Ovary (tissue), 10 donors: ENCODE measurements at places on chromosomes 11 and 22. TPM values are rescaled to one million over a fixed set of nuclear protein-coding genes. Genes with fewer than 3 reads are reported as not detected.

DNA sequence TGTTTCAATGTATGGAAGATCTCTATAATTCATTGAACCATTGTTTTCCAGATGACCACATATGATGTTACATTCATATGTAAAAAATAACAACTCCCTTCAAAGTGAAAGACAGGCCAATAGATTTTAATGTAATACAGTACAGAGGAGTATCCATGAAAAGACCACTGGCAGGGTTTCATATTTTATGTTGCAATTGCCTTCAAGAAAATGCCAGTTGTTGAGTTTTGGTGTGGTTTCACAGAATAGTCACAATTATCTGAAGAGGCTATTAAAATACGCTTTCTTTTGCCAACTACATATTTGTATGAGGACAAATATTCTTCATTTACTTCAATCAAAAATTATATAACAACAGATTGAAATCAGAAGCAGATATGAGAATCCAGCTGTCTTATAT is 14.3 kb downstream of the AMOTL1 start:
- no peaks in the 10 kb centered on the region for H3K36me3 ChIP-seq
- H3K4me1 ChIP-seq, result peaks cover 2% of the 10 kb centered on the region
- H3K27me3 ChIP-seq, result no peaks in the 10 kb centered on the region
- H3K4me3 ChIP-seq, result no peak overlapping the region
- no peak for DNase-seq
- no peak overlapping the region for H3K27ac ChIP-seq

GRCh38 chr11:125211948-125212340 is 47.4 kb downstream of the PKNOX2 start:
- no peaks in the 10 kb centered on the region for H3K27me3 ChIP-seq
- no peak for DNase-seq
- H3K4me3 ChIP-seq, result no peak overlapping the region
- no peak overlapping the region for H3K27ac ChIP-seq

KDM4E gene
- total RNA-seq, result not detected

KRTAP5-8 gene
- not detected for total RNA-seq

PRG3 gene
- total RNA-seq, result not detected

MPEG1 gene
- total RNA-seq, result 3.9 TPM

SUSD2 gene
- 0.45 TPM for total RNA-seq

GRCh38 chr11:86291466-86292262 is 10.4 kb upstream of the HIKESHI start:
- H3K36me3 ChIP-seq, result no peaks in the 10 kb centered on the region
- H3K4me1 ChIP-seq, result no peaks in the 10 kb centered on the region
- no peak overlapping the region for H3K27ac ChIP-seq
- no peak overlapping the region for H3K4me3 ChIP-seq

DNA sequence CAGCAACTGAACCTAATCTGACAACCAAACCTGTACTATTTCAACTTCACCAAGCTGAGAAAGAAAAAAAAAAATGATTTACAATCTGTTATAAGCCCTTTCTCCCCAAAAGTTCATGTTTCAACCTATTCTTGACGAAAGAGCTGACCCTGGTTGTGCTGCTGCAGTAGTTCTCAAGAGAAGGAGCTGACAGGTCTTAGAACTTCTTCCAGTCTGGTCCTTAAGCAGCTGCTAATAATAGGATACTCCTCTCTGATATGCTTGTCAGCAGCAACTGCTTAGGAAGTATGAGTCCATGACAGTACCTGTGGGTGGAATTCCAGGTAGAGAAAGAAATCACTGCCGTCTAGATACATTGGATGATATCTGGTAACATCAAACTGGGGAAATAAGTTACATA is 735.1 kb upstream of the CCDC90B start:
- H3K4me1 ChIP-seq, result peaks cover 3% of the 10 kb centered on the region
- H3K4me3 ChIP-seq, result no peak overlapping the region
- DNase-seq, result no peak
